ENCODE measurements at places on chromosomes 3 and 15.

- no peak for DNase-seq
Measured at GRCh38 chr3:46509661-46510187, 11.9 kb downstream of the RTP3 start.

DNA sequence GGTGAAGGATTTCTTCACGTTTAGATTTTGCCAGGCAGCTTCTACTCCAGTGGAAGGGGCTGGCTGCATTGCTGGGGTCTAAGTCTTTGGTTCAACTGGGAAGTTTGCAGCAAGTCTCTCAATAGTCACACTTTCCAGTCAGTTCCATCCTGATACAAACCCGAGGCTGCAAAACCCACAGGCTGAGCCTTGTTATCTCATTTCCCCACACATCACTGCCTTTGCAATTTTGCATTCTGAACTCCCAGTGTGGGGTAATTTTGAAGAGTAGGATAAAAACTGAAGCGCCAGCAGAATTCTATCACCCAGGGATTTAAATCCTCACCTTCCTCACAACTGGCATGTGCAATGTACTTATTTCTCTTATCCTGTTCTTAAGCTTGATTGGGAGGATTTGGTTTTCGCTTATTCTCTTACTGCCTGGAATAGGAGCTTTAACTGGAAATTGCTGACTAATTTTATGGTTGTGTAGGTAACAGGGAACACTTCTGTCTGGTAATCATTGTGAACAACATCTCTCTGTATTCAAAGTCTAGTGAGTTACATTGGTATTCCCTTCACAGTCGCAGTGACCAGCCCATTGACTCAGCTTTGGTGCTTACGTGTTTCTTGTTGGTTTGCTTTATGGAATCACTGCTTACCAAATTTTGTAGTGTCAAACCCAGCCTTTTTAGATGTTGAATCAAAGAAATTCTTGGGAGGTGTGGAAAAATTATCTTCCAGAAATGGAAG, 142.0 kb upstream of the TOPAZ1 start:
- DNase-seq: no peak

DNA sequence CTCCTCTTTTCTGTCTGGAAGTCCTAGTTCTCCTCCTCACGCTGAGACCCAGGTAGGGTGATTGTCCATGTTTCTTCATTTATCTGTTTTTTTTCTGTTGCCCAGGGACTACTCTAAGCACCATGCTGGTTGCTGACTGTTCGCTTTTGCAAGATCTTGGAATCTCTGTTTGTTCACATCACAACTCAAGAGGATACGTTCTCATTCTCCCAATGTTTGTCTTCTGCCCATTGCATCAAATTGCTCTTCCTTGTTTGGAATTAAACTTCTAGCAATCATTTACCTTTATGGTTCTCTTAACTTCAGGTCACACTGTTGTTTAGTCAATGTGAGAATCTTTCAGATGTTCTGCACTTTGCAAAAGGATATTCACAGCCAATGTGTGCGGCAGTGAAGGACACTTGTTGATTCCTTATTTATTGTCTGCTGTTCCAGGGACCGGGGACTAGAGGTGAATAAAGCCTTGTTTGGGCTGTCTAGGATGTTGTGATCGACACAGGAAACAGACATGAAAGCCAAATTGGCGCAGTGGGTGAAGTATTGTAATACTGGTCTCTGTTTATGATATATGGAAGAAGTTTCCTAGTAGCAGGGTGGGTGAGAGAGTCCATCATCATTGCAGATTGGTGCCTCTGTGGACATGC, 24.5 kb downstream of the LPP start:
- no peak for DNase-seq

DNA sequence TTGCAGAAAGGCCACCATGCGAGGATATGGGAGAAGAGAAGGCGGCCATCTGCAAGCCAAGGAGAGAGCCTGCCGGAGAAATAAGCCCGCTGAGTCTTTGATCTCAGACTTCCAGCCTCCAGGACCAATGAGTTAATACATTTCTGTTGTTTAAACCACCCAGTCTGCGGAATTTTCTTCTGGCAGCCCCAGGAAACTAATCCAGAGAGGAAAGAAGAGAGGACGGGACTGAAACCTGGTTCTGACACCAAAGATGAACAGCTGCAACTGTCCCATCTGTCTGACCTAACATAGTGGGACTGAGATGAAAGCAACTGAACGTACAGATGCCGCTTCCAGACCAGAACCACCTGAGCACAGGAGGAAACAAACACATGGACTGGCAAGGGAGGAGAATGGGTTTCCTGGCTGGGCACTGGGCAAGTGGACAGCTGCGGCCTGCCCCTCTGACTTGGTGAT, 32.3 kb downstream of the VGLL4 start:
- DNase-seq: no peak

- no peak for DNase-seq
Measured at GRCh38 chr3:158491968-158492367, 79.0 kb upstream of the MLF1 start.

DNA sequence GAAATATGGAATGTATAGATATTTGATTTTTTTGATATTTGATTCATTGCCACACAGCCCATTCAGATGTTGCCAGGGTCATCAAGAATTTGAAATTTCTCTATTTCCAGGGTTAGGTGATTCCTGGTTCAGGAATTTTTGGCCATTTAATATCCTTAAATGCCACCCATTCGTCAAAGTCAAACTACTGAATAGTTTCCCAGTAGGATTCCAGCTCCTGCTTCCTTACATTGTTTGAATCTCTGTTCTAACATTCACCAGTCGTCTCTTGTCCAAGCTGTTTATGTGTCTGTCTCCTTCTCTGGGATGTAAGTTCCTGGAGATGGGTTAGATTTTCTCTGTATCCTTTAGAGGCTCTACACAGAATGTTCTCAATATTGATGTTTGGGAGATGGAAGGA, 124.9 kb upstream of the TLE3 start:
- DNase-seq: no peak

- no peak for DNase-seq
Measured at GRCh38 chr3:159828542-159828943, 160.1 kb upstream of the IL12A start.

DNA sequence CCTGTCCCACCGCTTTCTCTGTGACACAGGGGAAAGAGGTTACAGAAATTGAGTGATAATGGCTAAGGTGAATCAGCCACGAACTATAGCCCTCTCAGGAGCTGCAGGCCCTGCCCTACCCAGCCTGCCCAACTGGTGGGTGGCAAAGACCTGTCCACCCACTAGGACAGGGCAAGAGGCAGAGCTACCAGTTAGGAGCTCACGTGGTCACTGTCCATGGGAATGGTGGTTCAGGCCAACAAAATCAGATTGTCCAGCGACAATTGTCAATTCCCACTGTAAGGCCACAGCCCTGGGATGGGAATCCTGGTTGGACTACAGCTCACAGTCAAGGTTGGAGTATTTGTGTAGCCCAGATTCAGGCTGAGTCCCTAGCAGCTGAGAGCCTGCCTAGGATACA, 75.0 kb downstream of the PPCDC start:
- no peak for DNase-seq

GRCh38 chr15:101316529-101316928, 21.5 kb upstream of the SNRPA1 start:
- no peak for DNase-seq

DNA sequence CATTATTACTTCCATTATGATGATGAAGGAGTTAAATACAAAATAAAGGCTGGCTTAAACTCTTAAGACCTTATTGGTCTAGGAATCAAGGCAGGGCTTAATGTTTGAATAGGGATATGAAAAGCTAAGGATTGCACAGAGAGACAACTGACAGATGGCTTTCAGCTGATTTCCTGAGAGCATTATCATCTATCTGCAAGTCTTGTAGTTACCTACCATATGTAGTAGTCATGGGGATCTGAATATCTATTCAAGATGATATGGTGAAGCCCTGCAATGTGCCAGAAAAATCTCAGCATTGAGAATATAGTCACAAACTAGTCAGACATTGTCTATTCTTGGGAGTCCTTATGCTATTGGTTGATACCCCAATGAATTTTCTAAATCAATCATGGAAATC, 47.5 kb upstream of the CHMP2B start:
- DNase-seq: no peak

DNA sequence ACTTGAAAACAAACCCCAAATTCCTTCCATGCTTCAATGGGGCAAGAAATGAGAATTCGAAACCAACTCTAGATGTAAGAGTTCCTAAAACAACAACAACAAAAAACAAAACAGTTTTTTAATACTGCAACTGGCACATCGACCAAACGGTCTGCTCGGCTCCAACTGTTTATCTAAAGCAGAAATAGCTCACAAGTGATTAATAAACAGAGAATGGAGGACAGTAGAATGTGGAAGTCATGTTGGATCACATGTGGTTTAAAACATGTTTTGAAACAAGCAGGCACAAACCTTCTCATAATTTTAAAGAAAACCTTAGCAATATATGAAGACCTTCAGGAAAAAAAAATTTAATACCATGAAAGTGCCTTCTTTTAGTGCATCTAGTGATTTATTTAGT, 55.1 kb downstream of the SETMAR start:
- DNase-seq: no peak

GRCh38 chr3:29335943-29336342, 55.1 kb downstream of the RBMS3 start:
- no peak for DNase-seq

DNA sequence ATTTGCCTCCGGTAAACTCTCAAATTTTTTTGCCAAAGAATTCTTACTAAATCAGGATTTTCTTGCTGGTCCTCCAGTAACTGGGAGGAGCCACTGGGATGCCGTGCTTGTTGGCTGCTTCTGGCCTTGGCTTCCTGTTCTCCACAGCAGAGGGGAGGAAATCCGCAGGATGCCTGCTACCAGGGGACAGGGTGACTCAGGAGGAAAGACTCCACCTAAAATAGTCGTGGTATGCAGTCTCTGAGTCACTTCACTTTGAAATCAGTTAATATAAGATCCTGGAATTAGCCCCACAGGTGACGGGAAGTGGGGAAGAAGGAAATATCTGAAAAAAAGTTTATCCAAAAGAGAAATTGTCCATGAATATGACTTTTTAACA, 6.5 kb upstream of the TM4SF18 start:
- no peak for DNase-seq

- DNase-seq: no peak
Measured at GRCh38 chr3:65671004-65671403, 367.7 kb downstream of the MAGI1 start.

DNA sequence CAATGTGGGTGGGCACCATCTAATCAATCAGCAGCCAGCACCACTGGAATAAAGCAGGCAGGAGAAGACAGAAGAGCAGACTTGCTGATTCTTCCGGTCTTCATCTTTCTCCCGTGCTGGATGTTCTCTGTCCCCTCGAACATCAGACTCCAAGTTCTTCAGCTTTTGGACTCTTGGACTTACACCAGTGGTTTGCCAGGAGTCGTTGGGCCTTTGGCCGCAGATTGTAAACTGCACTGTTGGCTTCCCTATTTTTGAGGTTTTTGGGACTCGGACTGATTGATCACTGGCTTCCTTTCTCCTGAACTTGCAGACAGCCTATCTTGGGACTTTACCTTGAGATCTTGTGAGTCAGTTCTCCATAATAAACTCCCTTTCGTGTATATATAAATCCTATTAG, 292.8 kb downstream of the BCHE start:
- DNase-seq: no peak

- DNase-seq: no peak
Measured at GRCh38 chr15:33021806-33022389, 172.6 kb downstream of the FMN1 start.

GRCh38 chr15:79240036-79240435, 42.5 kb upstream of the ANKRD34C start:
- DNase-seq: no peak

- no peak for DNase-seq
Measured at GRCh38 chr15:31733424-31733823, 296.9 kb upstream of the CHRNA7 start.

GRCh38 chr3:132456136-132456535, 38.8 kb downstream of the DNAJC13 start:
- DNase-seq: no peak

DNA sequence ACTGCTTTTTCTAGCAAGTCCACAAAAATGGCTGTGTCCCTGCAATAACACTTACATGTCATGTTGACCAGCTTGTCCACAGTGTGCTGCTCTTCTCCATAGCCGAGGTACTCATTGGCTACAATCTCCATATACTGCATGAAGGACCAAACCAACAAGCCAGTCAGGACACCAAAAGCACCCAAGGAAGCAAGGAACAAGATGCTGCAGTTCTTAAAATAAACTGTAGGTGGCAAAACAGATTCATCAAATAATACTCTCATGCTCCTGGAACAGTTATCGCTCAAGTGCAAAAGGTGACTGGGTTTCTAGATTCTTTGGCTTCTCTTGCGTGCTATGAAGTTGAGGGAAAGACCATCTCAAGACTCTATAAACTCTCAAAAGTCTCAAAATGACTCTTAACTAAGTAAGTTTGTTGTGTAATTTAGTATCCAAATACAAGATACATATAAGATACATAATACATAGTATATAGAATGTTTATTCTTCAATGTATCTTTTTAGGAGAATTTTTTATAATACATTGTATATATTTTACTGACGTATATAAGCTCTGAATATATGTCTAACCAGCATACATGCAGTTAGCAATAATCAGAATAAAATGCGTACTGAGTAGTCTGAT, 57.0 kb downstream of the NEK10 start:
- DNase-seq: no peak

All from stimulated activated naive CD8-positive, alpha-beta T cell treated with anti-CD3 and anti-CD28 coated beads, Interleukin-15, Interleukin-2, amounts not matched to agents 100 U/mL and 50 U/mL, for 24 hours (primary cell).